Activated CD4-positive, alpha-beta T cell treated with anti-CD3 and anti-CD28 coated beads for 1 hour (primary cell): ENCODE measurements at places on chromosomes 16 and 17.

GRCh38 chr17:65918500-65918899 is 273.4 kb downstream of the CEP112 start:
- DNase-seq: no peak

GRCh38 chr17:36000732-36001109 is 632 bp downstream of the CCL15 start:
- DNase-seq: no peak

- DNase-seq: no peak
Observed at GRCh38 chr17:2532146-2532720, 20.5 kb upstream of the METTL16 start.

GRCh38 chr17:10177131-10177912 is 21.1 kb downstream of the GAS7 start:
- DNase-seq: no peak

GRCh38 chr17:10463402-10463801 is 6.0 kb downstream of the MYH4 start:
- no peak for DNase-seq

DNA sequence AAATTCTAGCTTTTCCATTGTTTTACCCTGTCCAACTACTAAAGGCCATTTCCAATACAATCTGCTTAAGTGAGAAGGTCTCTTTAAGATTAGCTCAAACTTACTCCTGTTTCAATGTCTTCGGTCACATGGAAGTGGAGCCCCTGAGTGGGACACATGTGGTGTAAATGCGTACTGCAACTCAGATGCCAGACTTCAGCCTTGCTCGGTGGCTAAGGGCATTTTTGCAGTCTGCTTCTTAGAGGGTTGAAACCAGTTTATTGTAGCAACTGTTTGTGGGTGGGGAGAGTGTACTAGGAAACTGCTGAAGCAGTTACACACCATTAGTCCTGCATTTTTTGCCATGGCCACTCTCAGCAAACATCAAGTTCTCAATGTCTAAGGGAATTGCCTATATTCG is 140.6 kb downstream of the PARN start:
- DNase-seq: no peak

- no peak for DNase-seq
Observed at GRCh38 chr17:75897160-75898019, 639 bp upstream of the TRIM65 start.

DNA sequence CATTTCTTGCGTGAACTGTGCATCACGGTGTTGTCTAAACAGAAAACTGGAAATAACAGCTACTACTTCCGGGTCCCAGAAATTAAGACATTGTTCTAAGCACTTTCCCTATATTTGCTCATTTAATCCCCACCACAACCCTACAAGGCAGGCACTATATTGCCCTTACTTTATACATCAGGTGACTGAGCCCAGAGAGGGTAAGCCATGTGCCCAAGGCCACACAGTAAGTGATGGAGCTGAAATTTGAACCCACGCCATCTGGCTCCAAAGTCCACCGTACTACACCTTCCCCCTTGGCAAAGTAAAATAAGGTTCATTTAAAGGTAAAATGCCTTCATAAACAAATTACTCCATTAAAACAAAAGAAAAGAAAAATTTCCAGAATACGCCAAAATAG is 33.2 kb downstream of the COTL1 start:
- no peak for DNase-seq
